Right lobe of liver (tissue), 6 donors: ENCODE measurements at places on chromosomes 6 and 20. TPM values are rescaled to one million over a fixed set of nuclear protein-coding genes. Genes with fewer than 3 reads are reported as not detected.

Gene GNRH2
- total RNA-seq: 0.66 TPM

Gene FUCA2
- 33.8 TPM for total RNA-seq

Gene ADGRF4
- not detected for total RNA-seq

Gene TSPO2
- 0.22 TPM for total RNA-seq

Gene SPAG4
- 2.2 TPM for total RNA-seq

Gene RIPPLY2
- not detected for total RNA-seq

Gene MMP24
- total RNA-seq: 1.1 TPM

Gene MCCD1
- total RNA-seq: not detected

Gene F13A1
- 2.1 TPM for total RNA-seq

Gene PSMB8
- 34.7 TPM for total RNA-seq

Gene PROKR2
- not detected for total RNA-seq

Gene CBFA2T2
- 4.6 TPM for total RNA-seq

Gene FOXO3
- total RNA-seq: 22.5 TPM

Gene ESR1
- 15.6 TPM for total RNA-seq

Gene PPP1R14C
- not detected for total RNA-seq
